ENCODE measurements at places on chromosomes 12 and 14.

GRCh38 chr12:108853981-108854446 is 3.4 kb downstream of the SSH1 start:
- no peak for DNase-seq

DNA sequence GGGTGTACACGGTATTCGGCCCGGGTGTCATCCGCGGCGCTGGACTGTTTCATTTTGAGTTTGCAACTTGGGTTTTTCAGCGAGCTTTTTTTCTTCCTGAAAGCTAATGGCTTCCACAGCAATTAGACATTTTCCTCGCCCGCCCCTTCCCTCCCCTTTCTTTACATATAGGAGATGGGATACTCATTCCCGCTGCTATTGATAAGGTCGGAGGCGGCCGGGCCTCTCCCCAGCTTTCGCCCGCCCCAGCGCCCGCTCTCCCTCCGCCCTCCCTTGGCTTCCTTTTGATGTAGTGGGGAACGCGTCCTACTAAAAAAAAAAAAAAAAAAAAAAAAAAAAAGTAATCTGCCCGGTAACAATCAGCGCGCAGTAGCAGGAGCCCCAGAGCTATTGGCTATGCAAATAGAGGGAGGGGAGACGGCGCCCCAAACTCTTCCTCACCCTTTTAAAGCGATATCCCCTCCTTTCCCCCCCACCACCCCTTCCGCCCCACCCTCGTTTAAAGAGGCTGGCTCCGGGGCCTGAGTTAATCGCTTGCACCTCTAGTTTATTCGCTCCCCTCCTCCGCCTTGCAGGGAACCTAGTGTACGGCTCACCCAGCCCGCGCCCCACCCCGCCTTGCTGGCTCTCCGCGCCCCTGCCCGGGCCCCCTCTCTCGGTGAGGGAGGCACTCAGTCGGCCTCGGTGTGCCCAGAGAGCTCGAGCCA is 1.7 kb upstream of the CCND2 start:
- DNase-seq = no peak

- peak; percentile 86 for DNase-seq
Observed at GRCh38 chr14:77037938-77038568, 9.5 kb upstream of the IRF2BPL start.

- DNase-seq = no peak
Observed at GRCh38 chr14:71336489-71337192, 429.4 kb downstream of the PCNX1 start.

DNA sequence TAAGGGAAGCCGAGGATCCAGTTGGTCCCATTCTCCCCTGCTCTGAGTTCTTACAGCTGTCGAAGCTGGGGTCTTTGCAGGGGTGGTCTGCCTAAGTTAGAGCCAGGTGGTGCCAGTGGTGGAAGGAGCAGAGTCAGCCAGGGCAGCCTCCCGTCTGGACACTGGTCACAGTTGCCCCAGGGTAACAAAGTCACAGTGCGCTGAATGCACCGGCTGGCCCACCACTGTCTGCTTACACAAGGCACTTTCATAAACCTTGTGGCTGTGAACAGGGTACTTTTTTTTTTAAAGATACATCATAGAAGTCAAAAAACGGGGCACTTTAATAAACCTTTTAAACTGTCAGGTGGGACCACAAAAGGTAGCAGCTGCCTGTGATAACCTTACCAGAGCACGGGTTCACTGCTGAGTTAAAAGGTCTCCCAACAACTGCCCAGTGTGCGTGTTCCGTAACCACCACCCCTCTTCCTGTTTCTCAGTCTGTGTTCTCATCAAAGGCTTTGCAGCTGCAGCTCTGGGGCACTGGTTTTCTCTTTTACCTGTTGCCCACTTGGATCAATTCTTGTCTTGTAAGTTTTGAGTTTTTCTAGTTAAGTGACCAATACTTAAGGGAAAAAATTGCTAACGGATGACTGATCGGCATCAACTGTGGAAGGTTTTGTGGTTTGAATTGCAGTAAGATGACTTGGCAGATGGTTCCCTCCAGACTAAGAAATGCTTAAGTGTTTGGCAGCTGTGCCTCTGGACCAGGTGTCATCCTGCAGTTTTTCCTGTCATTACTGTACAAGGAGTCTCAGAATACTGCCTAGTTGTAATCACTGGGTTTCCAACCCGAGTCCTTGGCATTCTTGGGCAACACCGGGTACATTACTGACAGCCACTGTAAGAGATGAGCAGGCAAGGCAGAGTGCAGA is 55.9 kb downstream of the DYNC1H1 start:
- no peak for DNase-seq

- peak; percentile 34 for DNase-seq
Observed at GRCh38 chr14:96050482-96050881, 11.3 kb downstream of the C14orf132 start.

DNA sequence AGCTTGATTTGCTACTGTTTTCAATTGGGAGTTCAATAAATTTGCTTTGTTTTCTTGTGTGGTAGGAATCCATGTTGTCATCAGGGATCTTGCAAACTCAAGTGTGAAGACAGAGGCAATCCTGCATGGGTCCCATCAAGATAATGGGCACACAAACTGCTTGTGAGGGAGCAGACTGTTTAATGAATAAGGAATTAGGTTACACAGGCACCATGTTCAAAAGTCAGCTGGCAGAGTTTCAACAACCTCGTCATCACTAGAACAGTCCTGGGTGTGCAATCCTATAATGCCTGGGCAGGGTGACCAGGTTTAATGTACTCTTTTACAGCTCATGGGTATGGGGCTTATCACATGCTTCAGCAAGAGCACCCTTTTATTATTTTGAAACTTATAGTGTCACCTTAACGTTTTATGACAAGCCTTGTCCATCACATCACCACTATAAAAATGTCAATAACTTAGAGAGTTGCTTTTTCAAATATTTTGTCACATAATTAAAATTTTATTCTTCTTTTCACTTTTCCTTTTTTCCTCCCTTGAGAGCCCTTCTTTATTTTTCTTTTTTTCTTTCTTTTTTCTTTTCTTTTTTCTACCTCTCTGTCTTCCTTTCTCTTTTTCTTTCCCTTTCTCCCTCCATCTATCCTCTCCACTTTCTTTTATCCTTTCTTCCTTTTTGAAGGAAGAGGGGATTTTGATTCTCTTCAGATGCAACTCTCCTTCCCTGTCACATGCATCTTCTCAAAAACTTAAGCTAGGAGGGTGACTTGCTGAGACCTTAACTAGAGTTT is 252.2 kb upstream of the ATP2B1 start:
- no peak for DNase-seq

GRCh38 chr14:89603938-89604480 is 187.0 kb upstream of the FOXN3 start:
- no peak for DNase-seq

DNA sequence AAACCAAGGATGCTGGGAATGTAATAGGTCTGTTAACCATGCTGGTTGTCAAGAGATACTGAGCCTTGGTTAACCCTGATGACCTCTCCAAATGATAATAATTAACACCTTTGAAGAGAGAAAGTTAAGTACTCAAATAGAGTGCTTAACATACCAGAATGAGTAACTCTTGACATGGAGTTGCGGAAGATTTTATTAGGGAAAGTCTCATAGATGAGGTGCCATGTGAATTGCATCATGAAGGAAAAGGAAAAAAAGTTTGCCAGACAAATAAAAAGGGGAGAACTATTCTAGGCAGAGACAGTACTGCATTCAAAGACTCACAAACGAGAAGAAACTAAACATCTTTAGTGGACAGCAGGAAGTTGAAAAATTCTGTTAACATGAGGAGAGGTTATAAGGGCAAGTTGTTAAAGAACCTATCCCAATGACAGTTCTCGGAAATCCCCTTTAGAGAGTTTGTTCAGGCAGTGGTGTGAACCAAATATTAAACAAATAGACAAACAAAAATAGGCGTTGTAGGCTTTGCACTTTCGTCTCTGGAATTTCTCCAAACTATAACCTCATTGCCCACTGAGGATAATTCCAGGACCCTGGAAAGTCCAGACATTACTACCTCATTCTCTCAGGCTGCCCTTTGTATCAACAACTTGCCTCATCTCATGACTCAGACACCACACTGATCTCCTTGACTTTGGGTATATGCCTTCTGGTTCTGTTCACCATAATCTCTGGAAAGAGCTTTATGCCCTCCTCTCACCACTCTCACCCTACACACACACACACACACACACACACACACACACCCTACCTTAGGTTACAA is 435.0 kb downstream of the GXYLT1 start:
- no peak for DNase-seq

GRCh38 chr12:6696690-6697583 is 3.7 kb downstream of the PIANP start:
- no peak for DNase-seq

DNA sequence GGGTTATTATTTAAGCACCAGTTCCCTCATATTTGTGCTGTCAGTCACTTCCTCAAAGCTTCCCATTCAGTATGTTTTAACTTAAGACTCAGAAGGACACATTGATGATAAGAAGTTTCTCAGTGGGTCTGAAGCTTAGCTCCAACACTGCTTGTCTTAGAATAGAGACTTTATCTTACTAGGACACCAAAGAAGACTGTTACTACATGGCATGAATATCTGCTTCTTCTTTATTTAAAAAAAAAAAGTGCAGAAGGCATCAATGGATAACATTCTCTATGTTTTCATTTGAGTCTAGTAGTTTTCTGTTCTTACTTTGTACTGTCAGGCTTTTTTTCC is 404.2 kb downstream of the DAD1 start:
- DNase-seq = no peak

DNA sequence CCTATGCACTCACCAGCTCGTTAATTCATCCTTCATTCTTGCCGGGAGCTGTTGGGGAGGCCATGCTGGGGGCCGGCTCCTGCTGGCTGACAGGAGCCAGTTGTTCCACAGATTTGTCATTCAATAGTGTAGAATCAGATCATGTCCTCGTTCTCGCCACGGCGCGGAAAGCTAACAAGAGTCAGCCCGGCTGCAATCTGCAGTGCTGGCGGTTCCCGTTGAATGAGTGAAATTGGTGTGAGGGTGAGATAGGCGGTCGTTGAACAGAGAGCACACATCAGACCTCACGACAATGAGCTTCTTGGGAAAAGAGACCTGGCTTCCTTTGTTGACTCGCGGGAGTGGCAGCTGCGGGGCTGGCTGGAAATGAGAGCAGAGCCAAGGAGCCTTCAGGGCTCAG is 57.5 kb downstream of the KIF26A start:
- DNase-seq = no peak

DNA sequence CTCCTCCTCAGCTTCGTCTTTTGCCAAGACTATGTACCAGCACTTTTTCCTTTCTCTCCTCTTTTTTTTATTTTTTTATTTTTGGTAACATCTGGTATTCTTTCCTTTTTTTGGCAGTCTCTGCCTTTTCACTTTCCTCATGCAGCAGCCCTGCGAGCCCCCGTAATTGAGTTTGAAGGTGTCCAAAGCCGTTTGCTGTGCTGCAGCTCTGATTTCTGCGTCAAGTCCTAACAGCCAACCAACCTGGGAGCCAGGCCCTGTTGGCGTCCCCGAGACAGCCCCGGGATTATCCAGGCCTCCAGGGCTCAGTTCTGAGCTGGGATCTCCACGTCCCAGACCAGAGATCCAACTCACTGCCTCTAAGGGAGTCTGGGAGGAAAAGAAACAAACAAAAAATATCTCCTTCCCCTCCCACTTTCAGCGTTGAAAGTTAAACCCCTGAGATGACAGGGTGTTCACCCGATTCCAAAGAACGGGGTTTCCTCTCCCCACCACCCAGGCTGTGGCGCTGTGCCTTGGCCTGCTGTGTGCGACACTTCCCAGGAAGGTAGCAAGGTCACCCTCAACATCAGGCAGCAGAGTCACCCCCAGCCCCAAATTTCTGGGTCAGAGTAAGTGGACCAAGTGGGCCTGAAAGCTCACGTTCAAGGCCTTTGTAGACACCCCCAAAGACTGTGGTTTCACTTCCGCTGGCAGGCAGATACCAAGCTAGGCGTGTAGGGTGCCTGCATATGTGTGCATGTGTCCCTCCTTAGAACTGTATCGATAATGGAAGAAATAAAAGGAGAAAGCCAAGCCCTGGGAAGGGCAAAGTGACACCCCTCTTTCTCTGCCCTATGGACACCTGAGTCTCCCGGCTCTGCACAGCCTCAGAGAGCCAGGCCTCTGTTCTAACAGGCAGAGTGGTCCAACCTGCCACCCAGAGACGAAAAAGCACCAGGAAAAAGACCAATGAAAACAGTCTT is 11.1 kb downstream of the BCL11B start:
- DNase-seq = no peak
